ENCODE measurements at places on chromosomes 16 and 17.

GRCh38 chr16:50528820-50529219 lies 19.4 kb upstream of the NKD1 start:
- DNase-seq: no peak

DNA sequence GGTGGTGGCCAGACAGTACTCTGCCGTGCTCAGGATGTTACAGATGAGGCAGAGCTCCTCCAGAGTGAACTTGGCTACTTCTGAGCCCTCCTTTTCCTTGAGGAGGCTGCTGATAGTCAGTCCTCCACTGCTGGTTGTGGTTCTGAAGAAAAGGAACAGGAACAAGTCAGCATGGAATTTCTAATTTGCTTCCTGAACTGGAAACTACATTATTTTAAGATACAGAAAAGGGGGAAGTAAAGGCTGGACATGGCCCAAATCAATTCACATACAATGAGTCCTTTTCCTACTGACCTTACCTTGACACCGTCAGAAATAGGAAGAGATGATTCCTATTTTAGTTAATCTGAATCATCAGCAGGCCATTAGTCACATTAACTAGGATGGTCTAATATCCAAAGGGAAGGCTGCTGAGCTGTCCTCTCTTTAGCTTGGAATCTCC lies 154.2 kb downstream of the VPS53 start:
- no peak for DNase-seq

DNA sequence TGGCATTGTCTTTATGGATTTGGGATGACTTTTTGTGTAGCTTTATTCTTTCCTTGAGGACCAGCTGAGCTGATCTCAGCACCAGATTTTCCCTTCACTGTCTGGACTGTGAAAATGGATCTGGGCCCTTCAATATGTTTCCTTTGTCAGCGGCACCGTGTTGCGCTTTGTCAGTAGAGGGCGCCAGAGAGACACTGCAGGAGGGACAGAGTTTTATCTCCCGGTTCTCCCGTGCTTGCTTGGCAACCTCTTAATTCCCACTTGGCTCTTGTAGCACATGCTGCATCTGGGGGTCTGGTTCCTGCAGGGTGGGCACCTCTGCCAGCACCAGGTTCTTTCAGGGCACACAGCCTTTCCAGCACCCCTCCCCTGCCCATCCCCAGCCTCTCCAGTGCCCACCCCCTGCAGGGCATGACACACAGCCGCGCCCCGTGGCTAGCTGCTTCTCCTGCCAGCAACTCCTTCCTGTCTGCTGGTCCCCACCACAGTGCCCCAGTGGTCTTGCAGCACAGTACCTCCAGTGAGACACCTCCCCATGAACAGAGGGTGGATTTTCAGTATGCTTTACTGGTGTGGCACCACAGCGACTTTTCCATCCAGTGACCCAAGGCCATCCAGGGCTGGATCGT lies 19.6 kb downstream of the OR1D5 start:
- DNase-seq: peak; percentile 50

DNA sequence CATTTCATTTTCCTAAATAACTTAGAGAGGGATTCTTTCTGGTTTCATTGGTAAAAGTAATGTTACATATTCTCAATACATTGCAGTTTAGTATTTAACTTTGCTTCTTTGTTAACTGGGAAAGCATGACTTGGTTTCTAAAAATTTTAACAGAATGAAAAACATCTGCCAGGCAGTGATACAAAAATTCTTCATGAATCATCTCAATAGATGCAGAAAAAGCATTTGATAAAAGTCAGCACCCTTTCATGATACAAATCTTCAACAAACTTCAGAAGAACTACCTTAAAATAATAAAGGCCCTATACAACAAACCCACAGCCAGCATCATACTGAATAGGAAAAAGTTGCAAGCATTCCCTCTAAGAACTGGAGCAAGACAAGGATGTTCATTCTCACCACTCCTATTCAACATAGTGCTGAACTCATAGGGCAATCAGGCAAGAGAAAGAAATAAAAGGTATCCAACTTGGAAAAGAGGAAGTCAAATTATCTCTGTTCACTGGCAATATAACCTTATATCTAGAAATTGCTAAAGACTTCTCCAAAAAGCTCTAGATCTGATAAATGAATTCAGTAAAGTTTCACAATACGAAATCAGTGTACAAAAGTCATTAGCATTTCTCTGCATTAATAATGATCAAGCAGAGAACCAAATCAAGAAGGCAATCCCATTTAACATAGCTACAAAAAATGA lies 50.4 kb downstream of the SLFN5 start:
- no peak for DNase-seq

GRCh38 chr17:5759501-5759925 lies 175.2 kb upstream of the NLRP1 start:
- DNase-seq: no peak

All from A549 (cell line).